ENCODE measurements at places on chromosomes 11 and 22. TPM values are rescaled to one million over a fixed set of nuclear protein-coding genes. Genes with fewer than 3 reads are reported as not detected.

BAD gene
- 77.7 TPM for total RNA-seq

TRIM6 gene
- total RNA-seq, result 53.8 TPM

PKNOX2 gene
- not detected for total RNA-seq

GAB4 gene
- not detected for total RNA-seq

SEPTIN3 gene
- total RNA-seq, result 3.9 TPM

OR5A1 gene
- total RNA-seq, result not detected

NXPE2 gene
- not detected for total RNA-seq
